ENCODE measurements at places on chromosomes 5 and 9.

DNA sequence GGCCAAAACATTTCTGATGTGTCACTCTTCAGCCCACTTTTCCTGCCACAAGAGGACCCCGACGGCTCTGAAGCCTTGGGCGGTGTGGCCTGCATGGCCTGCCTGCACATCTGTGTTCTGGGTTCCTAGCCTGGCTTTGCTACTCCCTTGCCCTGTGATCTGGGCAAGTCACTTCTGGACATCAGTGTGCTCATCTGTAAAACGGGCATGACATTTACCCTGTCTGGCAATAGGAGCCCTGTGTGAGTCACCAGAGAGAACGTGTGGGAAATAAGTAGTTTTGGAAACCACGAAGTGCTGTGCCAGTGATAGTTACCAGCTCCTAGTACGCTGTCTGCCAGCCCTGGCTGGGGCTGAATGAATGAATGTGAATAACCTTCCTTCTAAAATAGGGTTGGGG lies 90.8 kb downstream of the MACROH2A1 start:
- no peak for DNase-seq

- DNase-seq, result no peak
Measured at GRCh38 chr5:75279321-75279720, 42.6 kb upstream of the ANKRD31 start.

DNA sequence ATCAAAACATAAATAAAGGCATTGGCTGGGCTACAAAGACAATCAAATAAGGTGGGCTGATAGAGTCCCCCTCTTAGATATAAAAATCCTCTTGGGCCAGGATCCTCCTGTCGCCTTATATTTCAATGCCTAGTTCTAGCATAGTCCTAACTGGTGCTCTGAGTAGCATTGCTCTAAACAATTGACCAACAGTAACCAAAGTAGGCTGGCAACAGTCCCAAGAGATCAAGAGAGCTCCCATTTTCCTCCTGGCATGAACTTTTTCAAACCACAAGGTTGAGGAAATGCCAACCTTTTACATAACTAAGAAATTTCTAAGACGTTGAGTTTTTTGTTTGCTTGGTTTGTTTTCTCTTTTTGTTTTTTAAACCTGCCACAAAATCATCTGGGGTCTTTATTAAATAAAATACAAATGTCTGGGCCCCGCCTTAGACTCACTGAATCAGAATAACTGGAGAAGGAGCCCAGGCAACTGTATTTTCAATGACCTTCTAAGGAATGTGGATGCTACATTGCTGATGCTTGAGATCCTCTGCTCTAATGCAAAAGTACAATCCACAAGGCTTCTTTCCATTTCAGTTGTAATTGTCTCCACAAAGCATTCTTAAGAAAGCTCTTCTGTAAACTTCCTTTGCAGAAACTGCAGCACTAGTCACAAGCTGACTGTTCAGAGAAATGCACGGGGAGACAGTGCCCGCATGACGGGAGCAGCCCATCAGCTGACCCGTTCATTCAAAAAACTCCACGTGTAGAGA lies 2.9 kb downstream of the SLC45A2 start:
- no peak for DNase-seq

- DNase-seq, result no peak
Measured at GRCh38 chr5:82274343-82275211, 3.6 kb downstream of the RPS23 start.

DNA sequence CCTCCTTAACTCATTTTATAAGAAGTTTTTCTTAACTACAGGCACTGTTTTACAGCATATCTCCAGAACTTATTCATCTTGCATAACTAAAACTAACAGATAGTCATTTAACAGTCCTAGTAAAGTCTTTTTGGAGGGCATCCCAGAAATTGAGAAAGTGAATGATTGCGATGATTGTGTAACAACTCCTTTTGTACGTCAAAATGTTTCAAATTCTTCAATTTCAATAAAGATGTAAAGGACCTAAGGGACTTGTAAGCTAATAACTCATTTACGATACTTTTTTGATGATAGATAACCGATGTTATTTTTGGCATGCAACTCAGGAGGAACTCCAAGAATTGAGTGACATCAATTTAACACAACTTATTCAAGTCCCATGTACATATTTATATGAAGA lies 42.7 kb downstream of the SVEP1 start:
- DNase-seq, result no peak

DNA sequence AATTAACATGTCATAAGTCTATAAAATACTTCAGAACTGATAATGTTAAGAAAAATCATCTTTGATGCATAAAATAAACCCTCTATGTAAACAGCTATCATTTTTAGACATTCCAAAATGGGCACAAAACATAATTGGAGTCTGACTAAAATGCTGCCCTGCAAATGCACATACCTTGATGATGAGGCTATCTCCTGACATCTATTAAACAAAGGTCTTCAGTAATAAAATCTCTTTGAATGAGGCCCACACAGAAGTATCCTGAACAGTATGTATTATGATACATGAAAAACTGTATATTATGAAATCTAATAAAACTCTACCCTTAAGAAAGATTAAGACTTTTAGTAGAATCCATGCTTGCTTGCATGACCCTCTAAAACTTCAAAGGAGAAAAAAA lies 66.1 kb downstream of the FBXL17 start:
- DNase-seq, result no peak

- no peak for DNase-seq
Measured at GRCh38 chr9:98644011-98644410, 64.7 kb downstream of the GABBR2 start.

GRCh38 chr5:159764283-159765134 lies 151.8 kb upstream of the ADRA1B start:
- DNase-seq, result no peak

GRCh38 chr5:33480876-33481275 lies 40.1 kb downstream of the TARS1 start:
- no peak for DNase-seq

DNA sequence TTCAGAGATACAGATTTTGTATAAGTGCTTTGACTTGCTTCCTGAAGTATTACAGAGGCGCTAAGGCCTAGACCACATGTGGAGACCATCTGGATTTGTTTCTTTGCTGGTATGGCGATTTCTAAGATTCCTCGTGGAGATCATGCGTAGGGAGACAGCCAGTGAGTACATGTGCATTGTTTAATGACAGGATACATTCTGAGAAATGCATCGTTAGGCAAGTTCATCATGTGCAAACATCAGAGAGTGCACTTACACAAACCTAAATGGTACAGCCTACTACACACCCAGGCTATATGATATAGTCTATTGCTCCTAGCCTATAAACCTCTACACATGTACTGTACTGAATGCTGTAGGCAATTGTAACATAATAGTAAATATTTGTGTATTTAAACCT lies 16.5 kb upstream of the CEP120 start:
- no peak for DNase-seq

DNA sequence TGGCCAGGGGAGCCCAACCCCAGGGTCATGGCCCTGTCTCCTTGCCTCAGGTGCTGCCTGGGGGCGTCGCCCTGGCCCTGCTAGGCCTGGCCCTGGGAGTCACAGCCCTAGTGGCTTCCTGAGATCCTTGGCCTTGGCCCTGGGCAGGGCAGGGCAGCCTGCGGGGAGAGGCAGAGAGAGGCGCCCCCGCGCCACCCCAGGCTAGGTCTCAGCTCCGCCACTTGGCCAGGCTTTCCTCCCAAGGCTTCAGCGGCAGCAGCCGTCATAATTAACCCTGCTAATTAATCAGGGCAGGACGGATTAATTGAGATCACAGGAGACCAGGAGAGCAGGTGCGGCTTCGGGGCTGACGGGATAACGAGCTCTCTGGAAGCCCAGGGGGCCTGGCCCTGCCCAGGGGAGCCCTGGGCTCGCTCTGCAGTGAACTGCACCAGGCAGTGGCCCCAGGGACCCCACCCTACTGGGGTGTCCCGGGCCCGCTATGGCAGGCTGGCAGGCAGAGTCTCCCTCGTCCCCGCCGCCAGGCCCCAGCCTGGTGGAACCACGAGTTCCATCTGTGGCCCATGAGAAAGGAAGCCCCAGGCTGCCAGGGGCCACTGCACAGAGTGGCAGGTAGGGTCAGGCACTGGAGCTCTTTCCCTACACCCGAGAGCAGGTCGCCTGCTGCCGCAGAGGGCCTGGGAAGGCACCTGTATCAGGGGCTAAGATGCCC lies 269.6 kb downstream of the PBX3 start:
- no peak for DNase-seq

GRCh38 chr5:93325946-93326345 lies 255.1 kb downstream of the NR2F1-AS1 start:
- no peak for DNase-seq

- no peak for DNase-seq
Measured at GRCh38 chr5:53425687-53426511, 54.5 kb upstream of the FST start.

GRCh38 chr5:146001544-146002190 lies 65.3 kb downstream of the SH3RF2 start:
- no peak for DNase-seq

DNA sequence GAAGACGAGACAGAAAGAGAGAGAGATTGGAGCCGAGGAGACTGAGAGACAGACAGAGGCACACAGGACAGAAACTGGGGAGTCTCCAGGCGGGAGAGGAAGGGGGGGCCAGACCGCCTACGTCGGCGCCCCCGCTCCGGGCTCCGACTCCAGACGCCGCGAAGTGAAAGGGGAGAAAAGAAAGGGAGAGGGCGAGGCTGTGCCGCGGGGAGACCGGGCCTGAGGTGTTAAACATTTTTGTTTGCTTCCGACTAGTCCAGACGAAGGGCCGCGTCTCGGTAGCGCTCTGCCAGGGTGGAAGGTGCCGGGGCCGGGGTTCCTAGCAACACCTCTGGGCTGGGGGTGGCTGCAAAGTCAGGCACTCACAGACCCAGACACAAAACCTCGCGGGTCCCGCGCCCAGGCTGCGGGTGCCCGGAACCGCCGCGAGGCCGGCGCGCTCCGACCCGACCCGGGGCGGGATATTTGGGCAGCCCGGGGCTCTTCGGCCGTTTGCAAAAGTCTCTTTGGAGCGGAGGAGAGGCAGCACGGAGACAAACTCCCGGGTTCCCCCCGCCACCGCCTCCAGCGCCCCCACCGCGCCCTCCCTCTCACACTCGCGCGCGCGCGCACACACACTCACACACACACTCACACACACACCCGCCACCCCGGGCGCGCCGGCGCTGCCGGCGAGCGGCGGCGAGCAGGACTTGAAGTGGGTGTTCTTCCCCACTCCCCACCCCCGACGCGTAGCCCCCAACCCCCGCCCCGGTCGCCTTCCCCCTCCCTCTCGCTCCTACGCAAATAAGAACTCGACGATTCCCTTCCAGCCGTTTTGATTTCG lies 626 bp upstream of the FST start:
- no peak for DNase-seq

DNA sequence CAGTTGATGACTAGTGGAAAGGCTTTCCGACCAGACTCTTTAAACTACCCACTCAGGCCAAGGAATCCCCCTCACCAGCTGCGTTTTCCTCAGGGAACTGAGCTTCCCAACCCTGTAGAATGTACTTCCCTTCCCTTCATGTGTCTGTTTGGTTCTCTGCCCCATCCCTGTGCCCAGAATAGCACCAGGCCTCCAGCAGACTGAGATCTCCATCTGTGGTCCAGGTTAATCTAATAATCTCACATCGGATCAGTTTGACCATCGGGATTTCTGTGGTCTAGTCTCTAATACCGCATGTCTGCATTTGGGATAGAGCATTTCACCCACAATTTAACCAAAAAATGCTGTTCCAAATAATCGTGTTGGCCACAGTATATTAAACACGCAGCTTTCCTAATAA lies 237.2 kb downstream of the ROR2 start:
- DNase-seq, result no peak

GRCh38 chr9:126668058-126668457 lies 54.3 kb downstream of the LMX1B start:
- DNase-seq, result no peak

All from GM12864 (cell line).